ENCODE measurements at places on chromosomes 4 and X.
A peak's percentile ranks its signal among the peaks of the same experiment; 100 is the strongest.

DNA sequence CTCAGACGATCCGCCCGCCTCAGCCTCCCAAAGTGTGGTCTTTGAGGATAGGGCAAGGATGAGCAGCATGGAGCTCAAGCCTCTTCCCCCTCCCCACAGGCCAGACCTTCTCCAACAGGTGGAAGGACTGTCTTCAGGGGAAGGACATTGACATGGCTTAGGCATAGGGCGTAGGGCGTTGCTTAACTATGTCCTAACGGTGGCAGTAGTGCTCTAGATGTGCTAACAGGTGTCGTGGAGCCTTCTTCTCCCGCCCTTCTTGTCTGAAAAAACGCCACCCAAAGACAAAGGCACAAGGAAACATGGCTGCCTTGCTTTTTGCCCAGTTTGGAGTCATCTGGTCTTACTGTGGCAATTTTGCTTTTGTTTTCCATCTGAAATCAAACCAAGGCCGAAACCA lies 219.8 kb downstream of the OR13H1 start:
- DNase-seq: no peak

- no peak for DNase-seq
These were observed 134.4 kb upstream of the INTU start for GRCh38 chr4:127498366-127498765.

GRCh38 chr4:1981251-1982058 lies 27.3 kb downstream of the NELFA start:
- DNase-seq: no peak

DNA sequence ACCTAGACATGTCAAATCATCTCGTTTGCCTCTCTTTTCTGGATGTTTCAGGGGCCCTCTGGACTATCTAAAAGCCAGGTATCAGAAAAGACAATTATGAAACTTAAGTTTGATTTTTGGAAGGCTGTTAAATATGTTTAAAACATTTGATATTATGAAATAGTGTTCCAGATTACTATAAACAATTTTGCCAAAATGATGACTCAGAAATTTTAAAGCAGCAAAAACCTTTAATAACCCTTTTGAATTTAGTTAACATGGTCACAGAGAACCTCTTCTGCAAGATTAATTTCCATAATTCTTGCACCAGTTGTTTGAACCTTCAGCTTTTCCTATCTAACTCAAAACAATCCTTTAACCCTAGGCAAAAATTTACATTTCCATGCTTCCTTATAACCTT lies 18.8 kb upstream of the FAM47E start:
- no peak for DNase-seq

DNA sequence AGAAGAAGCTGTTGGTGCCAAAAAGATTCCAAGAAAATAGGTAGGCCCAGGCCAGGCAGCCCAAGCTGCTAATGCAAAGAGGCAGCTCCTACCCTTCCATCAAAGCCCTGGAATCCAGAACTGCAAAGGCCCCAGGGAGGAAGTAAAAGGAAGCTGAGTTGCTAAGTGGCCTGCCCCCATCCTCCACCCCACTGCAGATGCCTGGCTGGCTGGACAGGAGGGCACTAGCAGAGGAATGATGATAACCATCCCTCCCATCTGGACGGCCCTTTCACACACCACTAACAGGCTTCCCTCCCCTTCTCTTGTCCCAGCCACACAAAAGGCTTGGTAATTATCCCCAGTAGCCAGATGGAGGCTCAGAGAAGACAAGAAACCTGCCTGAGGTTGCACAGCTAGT lies 32.4 kb upstream of the PJA1 start:
- DNase-seq: no peak

DNA sequence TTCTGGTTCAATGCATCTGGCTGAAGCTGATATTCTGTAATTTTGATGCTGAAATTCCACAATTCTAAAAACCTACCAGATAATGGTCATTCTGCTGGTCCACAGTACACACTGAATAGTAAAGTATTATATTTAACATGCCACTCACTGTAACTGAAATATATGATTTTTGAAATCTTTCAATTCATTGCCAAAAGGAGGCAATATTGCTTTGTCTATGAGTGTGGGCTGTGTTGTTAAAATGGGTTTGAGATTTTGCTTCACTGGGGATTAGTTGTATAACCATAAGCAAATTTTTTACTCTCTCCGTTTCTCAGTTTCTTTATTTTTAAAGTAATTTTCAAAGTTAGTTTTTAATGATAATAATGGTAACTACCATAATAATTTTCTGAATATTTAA lies 1404.1 kb upstream of the IGFBP7 start:
- DNase-seq: no peak

GRCh38 chr4:97374526-97374925 lies 768.8 kb downstream of the STPG2 start:
- DNase-seq: no peak

- DNase-seq: no peak
These were observed 37.1 kb upstream of the XPNPEP2 start for GRCh38 chrX:129701624-129702069.

- DNase-seq: no peak
These were observed 233.6 kb upstream of the GATB start for GRCh38 chr4:151994429-151994828.

- DNase-seq: no peak
These were observed 148.3 kb upstream of the ANXA10 start for GRCh38 chr4:167943872-167944505.

DNA sequence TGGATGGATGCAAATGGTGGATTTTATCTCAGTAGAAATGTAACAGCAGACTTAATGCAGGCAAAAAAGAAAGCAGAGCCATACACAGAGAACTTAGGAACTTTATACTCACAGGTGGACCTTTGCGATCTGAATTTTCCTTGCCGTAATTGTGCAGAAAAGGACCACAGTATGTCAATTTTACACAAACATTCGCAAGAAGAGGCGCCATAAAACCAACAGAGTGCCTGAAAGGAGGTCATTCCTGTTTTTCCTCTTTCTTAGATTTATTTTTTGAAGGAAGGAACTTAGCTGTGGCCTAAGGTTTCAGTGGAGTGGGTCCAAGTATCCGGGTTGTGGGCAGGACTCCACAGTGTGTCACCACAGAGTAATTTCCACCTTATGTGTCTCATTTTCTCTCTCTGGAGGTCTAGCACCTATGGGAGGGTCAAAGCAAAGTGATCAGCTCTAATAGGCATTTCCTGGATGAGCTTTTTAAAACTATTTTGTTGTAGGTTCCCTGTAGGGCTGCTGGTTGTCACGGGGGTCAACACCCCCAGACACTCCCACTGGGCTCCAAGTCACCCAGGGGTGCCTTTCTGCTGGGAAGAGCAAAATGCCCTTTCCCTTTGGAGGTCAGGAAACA lies 24.7 kb upstream of the PBDC1 start:
- peak; percentile 33 for DNase-seq

DNA sequence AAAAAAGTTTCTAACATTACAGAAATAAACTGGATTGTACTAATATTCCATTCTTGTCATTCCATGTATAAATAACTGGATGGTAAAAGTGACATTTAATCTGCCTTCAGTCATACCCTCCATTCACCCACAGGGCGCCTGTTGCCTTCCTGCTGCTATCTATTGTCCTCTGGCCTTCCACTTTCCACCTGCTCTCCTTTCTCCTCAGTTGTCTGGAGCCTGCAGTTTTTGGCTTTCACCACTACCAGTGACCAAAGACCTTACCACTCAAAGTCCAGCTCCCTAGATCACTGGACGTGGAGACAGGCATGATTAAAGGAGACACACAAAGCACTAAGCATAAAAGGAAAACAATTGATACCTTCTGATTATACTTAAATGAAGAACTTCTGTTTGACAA lies 46.2 kb upstream of the NHS start:
- no peak for DNase-seq

- DNase-seq: no peak
These were observed 176.1 kb downstream of the AASDH start for GRCh38 chr4:56211202-56211601.

DNA sequence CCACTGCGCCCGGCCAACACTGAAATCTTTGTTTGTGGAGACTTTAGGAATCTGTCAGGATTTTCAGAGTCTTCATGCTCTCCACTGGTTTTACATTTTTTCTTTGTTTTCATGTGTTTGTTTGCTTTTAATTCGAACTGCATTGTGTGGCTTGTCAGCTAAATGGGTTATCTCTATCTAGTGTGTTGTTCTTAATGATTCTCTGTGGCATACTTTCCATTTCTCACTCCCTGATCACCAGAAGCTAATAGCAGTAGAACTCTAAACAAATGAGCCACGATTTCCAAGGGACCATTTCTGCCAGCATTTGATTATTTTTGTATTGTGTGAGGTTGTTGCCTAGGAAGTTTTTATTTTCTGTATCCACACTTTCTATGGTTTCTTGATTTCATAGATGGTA lies 352.4 kb downstream of the CAMK2D start:
- DNase-seq: no peak

- no peak for DNase-seq
These were observed 86.1 kb downstream of the SOWAHB start for GRCh38 chr4:76811604-76812412.

- DNase-seq: peak; percentile 26
These were observed 103.7 kb upstream of the MAML3 start for GRCh38 chr4:140257461-140258305.

DNA sequence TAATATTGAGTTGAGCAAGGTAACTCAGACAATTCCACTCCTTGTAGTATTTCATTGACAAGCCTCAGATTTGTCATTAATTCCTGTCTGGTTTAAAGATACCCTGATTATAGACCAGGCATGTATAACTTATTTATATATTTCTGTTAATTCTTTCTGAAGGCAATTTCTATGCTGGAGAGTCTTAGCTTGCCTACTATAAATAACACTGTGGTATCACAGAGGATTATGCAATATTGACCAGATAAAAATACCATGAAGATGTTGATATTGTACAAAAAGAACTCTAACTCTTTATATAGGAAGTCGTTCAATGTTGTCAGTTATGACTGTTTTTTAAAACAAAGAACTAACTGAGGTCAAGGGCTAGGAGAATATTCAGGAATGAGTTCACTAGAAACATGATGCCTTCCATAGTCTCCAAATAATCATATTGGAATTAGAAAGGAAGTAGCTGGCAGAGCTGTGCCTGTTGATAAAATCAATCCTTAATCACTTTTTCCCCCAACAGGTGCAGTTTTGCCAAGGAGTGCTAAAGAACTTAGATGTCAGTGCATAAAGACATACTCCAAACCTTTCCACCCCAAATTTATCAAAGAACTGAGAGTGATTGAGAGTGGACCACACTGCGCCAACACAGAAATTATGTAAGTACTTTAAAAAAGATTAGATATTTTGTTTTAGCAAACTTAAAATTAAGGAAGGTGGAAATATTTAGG lies 821 bp downstream of the CXCL8 start:
- DNase-seq: peak; percentile 63

Data from endothelial cell of umbilical vein (primary cell).